Small intestine (tissue), 16 donors: ENCODE measurements at places on chromosomes 7 and 10.

DNA sequence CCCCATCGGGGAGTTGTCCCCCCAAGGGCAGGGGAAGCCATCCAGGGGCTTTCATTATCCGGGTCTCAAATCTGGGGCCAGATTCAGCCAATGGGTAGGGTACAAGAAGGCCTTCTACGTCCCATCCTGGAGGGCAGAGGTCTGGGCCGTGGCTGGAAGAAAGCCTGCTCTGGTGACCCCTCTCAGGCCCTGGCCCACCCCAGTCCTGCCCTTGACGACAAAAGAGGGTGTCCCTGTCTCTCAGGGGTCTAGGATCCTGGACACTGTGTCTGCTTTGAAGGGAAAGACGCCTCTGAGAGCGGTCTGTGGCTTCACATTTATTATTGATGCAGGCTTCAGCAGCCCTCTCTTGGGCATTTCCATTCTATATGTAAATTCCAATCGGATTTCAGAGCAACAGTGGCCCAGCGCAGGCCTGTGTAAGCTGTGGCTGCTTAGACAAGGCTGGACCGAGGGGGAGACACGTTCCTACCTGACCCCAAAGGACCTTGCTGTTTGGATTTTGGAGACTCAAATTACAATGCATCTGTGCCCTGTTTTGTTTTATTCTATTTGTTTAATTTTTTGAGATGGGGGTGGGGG, 83.2 kb upstream of the BAIAP2L1 start:
- no peak for DNase-seq

DNA sequence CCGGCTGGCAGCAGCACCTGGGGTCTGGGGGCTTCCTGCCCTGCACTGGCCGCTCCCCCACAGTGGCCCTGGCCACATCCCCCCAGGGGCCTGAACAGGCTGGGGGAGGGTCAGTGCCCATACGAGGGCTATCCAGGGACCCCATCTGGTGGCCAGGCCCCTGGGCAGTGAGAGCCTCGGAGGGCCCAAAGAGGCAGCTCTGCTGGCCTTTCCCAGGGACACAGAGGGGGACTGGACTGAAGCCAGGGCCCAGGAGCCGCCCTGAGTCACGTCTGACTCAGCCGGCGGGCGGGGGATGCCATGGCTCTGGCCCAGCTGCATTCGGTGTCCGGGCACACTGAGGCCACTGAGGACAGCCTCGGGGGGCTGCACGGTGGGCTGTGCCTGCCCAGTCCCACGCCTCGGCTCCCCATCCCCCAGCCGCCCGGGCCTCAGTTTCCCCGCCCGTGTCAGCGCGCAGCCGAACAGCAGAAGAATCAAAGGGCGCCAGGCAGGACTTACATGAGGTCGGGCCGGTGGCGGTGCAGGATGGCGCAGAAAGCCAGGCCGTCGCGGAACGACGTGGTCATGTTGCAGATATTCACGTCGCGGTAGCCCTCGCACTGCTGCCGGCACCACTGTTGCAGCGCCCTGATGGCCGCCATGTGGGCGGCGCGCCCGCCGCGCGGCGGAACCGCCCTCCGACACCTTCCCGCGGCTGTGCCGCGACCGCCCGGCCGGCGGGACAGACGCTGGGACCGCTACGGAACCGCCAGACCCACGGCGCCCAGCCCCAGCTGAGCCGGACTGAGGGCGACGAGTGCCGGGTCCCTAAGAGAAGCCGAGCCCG, at the start of gene MICALL2:
Gene MICALL2, minus strand, starts transcription at position 788 of the 829 bp plus-strand sequence. Its CDS starts 144 bp downstream, at position 644.
- peak; percentile 61 for DNase-seq

GRCh38 chr10:109040622-109041021, 882.7 kb downstream of the XPNPEP1 start:
- no peak for DNase-seq

- peak; percentile 90 for DNase-seq
These were observed 101.8 kb upstream of the MKLN1 start for GRCh38 chr7:131225619-131226513.

- no peak for DNase-seq
These were observed 14.5 kb downstream of the NUP42 start for GRCh38 chr7:23196306-23196705.

GRCh38 chr10:11326241-11326640, 285.2 kb downstream of the USP6NL start:
- no peak for DNase-seq

GRCh38 chr7:7681936-7682329, 36.5 kb downstream of the RPA3 start:
- DNase-seq, result no peak

- DNase-seq, result no peak
These were observed 30.0 kb downstream of the SLC26A4 start for GRCh38 chr7:107690611-107691010.

DNA sequence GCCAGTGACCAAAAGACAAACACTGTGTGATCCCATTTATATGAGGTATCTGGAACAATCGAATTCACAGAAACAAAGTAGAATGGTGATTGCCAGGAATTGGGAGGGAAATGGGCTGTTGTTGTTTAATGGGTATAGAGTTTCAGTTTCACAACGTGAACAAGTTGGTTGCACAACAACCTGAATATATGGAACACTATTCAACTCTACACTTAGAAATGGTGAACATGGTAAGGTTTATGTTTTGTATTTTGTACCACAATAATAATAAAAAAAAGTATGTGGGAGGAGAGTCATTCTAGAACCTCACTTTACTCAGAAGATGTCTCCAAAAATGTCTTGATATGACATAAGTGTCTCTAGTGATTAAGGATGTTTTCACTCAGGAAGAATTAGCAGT, 85.2 kb upstream of the SGCE start:
- DNase-seq, result no peak
